Hematopoietic multipotent progenitor cell (in vitro differentiated cells): ENCODE measurements at places on chromosomes 6 and 20.
A peak's percentile ranks its signal among the peaks of the same experiment; 100 is the strongest.

DNA sequence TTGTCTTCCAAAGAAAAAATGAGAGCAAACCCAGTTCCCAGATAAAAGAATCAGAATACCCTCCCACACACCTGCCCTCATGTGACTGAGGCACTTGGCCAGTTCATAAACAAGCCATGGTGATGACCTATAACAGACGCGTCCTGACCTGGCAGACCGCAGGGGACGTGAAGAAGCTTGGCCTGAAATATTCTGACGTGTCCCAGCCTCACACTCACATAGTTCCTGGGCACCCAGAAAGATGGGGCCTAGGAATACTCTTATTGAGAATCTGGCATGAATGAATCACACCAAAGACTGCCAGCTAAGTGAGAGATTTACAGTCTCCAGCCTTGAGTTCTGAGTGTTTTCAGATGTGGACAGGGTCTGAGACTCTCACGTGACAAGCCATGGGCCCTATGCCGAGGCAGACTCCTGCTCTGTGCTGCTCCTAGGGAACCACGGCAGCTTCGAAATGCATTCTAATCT, 17.2 kb upstream of the MAP3K4 start:
- no peak for DNase-seq

- DNase-seq = no peak
These were observed 1199.8 kb upstream of the GJE1 start for GRCh38 chr6:140932909-140933308.

DNA sequence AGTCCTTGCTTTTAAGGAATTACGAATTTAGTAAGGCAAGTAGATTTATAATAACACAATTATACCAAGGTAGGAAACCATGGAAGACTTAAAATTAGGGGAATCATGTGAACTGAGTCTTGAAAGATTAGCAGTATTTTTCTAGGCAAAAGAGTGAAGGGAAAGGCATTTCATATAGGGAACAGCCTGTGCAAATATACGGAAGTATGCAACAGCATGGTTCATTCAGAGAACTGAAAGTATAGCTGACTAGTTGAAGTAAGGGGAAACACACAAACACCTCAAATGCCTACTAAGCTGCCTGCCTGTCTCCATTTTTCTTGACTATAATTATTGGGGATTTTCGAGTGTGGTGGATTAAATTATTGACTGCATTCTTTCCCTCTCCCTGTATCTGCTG, 39.0 kb upstream of the ECHDC1 start:
- DNase-seq = no peak

GRCh38 chr6:157825243-157825904, 2.3 kb downstream of the SNX9 start:
- DNase-seq = no peak

- DNase-seq = no peak
These were observed 14.5 kb downstream of the RMND1 start for GRCh38 chr6:151437401-151437800.

DNA sequence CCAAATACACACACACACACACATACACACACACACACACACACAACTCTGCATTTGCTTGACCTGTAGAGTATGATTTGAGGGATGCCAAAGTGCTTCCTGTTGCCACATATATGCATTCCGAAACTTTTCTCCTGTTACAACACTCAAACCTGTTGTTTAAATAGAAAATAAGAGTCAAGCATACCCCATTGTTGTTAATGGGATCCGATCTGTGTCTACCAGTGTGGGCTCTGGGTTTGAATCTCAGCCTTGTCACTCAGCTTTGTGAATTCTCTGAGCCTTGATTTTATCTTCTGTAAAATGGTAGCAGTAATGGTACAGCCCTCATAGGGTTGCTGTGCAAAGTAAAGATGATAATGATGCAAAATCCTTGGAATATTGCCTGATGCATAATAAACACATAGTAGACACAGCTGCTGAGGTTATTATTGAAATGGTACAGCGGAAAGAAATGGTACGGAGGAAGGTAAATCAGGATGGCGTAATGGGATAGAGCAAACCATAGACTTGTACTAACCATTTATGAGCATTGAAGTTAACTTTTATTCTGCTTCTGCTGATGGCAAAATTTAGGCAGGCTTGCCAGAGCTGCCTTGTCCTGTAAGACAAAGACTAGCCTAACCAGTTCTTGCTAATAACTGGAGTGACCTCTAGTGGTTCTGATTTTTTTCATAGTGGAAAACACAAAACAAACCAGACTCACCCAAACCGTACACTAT, 113.5 kb upstream of the PHACTR1 start:
- peak; percentile 34 for DNase-seq

DNA sequence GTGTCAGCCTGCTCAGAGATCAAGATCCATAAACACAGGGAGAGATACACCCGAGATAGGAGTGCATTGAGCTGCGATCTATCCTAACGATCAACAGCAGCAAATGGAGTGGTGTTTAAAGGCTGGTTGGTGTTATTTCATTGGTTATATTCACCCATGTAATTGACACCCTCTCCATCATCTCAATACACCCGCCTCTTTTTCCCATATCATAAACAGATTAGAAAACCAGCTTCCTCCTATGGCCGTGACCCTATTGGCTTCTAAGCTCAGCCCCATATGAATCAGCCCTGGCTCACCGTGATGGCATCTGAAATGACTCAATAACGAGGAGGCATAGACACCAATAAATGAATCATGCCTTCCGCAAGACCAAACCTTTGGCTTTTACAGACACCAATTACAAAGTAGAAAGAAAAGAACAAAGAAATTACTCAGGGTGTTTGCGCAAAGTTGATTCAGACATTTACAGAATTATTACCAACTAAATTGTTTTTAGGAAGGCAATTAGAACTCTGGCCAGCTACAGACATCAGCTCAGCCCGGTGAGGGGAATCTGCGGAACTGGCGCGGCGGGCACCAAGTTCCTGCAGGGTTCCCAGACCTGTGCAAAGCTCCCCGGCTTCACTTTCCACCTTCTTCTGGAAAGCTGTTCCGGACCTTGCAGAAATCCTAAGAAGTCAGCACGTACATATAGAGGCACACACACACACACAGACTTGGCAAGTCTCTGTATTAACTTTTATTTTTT, 11.5 kb downstream of the PMEPA1 start:
- DNase-seq = no peak

DNA sequence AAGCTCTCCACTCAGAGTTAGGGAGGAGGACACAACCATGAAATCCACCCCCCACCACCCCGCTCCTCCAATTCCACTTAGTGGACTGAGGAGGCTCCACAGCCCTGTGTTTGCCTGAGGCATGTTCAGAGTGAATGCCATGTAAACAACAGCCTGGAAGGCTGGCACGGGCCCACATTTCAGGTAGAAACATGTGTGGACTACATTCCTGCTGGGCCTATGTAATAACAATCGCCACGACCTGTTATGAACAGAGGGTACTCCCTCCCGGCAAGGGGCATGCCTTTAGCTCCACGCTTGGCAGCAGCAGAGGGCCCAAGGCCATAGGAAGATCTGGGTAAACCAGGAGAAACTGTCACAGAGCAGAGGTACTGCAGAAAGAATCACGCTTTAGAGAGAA, 65.5 kb downstream of the ISM1 start:
- DNase-seq = no peak

DNA sequence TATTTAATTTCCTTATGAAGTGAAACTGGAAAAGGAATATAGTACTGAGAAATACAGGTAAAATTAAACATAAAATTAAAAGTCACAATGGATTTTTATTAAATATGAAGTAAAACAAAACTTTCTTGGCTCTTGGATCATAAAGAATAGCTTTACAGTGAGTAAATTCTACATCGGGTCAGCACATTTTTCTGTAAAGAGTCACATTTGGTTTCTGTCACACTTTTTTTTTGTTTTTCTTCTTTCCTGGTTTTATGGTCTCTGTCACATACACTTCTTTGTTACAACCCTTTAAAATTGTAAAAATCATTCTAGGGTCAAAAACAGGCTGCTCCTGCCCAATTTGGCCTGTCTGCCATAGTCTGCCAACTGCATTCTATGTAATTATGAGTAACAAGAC, 254.4 kb upstream of the POU3F2 start:
- DNase-seq = no peak
